ENCODE measurements at places on chromosomes 16 and 17.

DNA sequence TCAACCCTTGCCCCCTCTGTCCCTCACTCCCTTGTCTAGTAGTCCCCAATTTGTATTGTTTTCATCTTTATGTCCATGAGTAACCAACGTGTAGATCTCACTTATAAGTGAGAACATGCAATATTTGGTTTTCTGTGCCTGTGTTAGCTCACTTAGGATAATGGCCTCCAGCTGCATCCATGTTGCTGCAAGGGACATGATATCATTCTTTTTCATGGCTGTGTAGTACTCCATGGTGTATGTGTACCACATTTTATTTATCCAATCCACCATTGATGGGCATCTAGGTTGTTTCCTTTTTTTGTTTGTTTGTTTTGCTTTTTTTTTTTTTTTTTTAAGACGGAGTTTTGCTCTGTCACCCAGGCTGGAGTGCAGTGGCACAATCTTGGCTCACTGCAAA, 63.0 kb upstream of the HS3ST4 start:
- no peak for DNase-seq

GRCh38 chr17:6135996-6136395, 65.8 kb downstream of the WSCD1 start:
- no peak for DNase-seq

- no peak for DNase-seq
These were observed 5.3 kb upstream of the RPRML start for GRCh38 chr17:46984341-46984740.

DNA sequence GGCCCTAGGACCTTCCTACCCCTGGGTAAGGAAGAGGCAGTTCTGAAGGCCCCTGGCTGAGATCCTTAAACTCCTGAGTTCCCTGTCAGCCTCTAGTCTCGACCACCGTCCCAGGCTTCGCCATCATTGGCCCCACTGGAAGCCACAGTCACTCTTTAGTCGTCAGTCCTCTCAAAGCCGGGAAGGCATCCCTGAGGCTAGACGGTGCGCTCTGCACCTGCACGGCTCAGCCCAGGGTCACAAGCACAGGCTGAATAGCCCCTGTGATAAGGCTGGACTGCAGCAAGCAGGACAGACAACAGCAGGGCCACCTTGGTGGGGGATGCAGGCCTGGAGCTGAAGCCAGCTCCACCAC, 3.3 kb upstream of the HEXIM1 start:
- DNase-seq, result no peak

- DNase-seq, result no peak
These were observed 17.9 kb upstream of the SNTB2 start for GRCh38 chr16:69169051-69169450.

DNA sequence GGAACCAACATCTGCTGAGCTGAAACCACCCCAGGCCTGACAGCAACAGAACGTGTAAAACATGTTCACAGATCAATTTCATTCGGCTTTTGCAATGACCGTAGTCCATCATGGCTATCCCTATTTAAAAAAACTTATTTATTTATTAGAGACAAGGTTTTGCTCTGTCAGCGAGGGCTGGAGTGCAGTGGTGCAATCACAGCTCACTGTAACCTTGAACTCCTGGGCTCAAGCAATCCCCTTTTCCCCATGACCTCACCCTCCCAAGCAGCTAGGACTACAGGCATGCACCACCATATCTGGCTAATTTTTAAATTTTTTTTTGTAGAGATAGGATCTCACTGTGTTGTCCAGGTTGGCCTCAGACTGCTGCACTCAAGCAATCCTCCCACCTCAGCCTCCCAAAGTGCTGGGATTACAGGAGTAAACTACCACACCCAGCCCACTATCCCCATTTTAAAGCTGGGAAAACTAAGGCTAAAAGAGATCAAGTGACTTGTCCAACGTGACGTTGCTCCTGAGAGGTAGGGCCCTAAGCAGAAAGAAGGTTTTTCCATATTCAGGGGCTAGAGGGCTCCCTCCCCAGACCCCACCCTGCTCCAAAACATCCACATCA, 77.7 kb downstream of the MYH11 start:
- DNase-seq, result no peak

DNA sequence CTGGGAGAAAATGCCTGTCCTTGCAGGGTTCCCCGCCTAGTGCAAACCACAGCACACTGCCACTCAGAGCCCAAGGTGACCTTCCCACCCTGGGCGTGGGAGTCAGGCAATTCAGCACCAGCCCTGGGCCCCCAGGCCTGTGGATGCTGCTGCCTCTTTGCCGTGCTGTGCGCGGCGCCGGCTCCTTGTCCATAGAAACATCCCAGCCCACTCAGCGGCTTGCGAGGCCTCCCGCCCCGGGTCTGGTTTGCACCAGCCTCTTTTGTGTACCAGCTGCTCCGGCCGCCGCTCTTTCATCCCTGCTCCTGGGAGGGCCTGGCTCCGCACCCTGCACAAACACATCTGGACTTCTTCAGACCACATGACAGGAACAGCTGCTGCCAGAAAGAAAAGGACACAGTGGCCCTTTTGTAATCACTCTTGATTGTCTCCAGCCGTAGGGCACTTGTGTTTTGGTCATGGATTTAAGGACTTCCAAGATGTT, 75.4 kb upstream of the SDK2 start:
- no peak for DNase-seq

DNA sequence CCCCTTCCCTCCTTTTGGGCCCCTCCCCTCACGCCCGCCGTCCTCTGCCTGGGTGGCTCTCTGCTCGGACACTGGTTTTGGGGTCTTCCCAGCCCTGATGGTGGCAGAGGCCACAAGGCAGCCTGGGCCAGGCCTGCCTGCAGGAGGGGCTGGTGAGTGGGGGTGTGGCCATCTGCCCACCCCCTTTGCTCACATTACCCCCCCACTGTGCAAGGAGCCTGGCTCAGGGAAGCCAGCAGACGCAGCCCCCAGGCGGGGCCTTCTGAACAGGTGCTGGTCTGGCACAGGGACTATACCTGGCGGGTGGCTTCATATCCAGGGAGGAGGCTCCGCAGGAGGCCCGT, 10.7 kb upstream of the ZFPM1 start:
- DNase-seq, result no peak

GRCh38 chr17:2282297-2282873, 21.2 kb downstream of the SMG6 start:
- DNase-seq, result peak; percentile 72

- DNase-seq, result no peak
These were observed 101.8 kb downstream of the FOXL1 start for GRCh38 chr16:86680162-86680561.

DNA sequence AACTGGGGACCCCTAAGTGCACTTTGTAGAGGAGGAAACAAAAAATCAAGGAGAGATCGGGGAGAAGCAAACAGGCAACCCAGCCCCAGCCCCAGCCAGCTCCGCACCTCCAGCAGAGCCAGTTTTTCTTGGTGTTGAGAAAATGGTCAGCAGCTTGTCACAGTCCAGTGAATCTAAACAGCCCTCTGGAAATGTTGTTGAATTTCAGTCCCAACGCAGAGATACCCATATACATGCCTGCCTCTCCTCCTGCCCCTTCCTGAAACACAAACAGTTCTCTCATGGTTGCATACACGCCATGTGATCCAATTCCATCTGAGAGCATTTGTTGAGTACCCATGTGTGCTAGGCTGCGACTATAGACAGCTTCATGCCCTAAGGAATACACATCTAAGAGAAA, 42.4 kb upstream of the LHX1 start:
- no peak for DNase-seq

GRCh38 chr16:22262460-22262859, 34.7 kb upstream of the POLR3E start:
- no peak for DNase-seq

GRCh38 chr17:78672005-78672404, 94.8 kb upstream of the DNAH17 start:
- no peak for DNase-seq

DNA sequence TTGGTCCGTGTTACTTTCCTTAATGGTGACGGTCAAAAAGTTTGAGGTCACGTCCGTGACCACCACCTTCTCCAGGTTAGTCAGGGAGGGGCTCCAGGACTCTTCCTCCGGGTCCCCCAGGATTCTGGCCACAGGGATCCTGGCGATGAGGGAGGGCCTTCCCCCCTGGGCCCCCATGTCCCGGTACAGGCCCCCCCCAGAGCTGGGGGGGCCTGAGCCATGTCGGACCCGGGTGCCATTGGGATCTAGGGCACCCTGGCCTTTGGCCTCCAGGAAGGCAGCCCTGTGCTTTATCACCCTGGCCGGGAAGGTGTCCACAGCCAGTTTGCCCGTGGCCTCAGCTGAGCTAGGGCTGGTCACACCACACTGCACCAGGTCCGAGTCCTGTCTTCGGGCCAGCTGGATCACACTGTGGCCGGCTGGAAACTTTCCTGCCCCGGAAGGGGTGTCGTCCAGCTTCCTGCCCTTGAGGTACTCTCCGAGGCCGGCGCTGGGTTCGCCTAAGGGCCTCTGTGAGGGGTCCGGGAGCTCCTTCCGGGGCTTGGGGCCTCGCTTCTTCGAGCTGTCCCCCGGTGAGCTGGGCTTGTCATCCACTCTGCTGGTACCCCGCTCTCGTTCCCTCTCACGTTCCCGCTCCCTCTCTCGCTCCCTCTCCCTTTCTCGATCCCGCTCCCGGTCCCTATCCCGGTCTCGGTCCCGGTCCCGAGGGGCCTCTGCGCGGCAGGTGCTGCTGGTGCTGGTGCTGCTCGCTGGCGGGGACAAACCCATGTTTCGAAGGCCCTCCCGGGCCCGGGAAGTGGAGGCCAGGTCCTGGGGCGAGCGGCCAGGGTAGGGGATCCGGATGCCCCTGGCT, 2.0 kb downstream of the CBX8 start:
- DNase-seq, result no peak

GRCh38 chr17:1697681-1698080, 12.5 kb downstream of the TLCD2 start:
- DNase-seq, result no peak

GRCh38 chr16:1222553-1223354, 2.3 kb downstream of the TPSG1 start:
- no peak for DNase-seq

- no peak for DNase-seq
These were observed 112.8 kb downstream of the PLCG2 start for GRCh38 chr16:81891736-81892364.

GRCh38 chr16:26396511-26397235, 670.1 kb upstream of the C16orf82 start:
- no peak for DNase-seq

DNA sequence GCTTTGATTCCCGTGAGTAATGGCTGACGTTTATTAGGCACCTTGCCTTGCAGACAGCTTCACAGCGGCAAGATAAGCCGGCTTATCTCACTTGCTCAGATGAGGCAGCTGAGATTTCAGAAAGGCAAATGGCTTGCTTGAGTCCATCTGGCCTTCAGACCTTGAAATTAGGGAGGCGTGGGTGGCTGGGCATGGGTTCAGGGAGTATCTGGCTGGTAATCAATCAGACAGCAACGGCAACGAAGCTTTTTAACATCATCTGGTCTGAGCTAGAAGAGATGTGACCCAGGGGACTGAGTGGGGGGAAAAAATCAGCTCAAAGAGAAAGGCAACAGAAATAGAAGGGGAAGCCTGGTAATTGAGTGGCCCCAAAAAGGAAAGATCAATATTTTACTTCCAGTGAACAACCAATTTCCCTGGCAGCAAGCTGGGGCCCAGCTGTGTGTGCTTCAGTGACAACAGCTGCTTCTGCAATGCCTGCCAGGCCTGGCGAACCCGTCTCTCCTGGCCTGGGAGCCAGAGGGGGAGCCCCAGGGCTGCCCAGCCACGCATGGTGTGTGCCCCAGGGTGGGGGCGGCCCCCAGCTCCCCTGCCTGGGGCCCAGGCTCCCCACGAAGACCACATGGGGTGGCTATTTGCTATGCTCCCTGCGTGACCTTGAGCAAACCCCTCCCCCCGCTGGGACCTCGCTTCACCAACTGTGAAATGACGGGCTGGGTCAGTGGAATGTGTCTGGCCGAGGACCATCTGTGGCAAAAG, 34.0 kb downstream of the RAB11FIP4 start:
- DNase-seq, result no peak

- DNase-seq, result no peak
These were observed 3.2 kb downstream of the MPV17L start for GRCh38 chr16:15398618-15399316.

DNA sequence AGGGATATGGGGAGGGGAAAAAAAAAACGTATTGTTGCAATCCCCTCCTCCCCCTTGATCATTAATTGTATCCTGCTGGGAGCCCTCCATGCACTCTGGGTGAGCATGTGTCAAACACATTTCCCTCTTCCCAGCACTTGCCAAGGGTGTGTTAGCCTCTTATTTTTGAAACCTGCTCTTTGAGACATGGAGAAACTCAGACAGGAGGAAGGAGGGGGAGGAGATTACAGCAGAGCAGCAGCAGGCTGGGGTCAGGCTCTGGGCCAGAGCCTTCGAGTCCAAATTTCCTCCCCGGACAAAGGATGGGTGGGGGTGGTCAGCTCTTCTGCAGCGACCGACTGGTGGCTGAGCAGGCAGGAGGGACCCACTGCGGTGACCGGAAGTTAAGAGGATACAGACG, 64.7 kb downstream of the SOX9 start:
- DNase-seq, result no peak

All from hematopoietic multipotent progenitor cell treated with erythropoietin and hydrocortisone succinate and interleukin-3 and kit ligand, for 15 days (in vitro differentiated cells).